ENCODE measurements at places on chromosomes 11 and 22. TPM values are rescaled to one million over a fixed set of nuclear protein-coding genes. Genes with fewer than 3 reads are reported as not detected.

Gene OOSP4B
- not detected for total RNA-seq

Gene CSNK2A3
- 0.84 TPM for total RNA-seq

Gene MRPL11
- 75.5 TPM for total RNA-seq

Gene CSTF3
- total RNA-seq = 36.3 TPM

Gene MPZL3
- 20.4 TPM for total RNA-seq

Gene NXPE1
- total RNA-seq = not detected

Data from activated CD8-positive, alpha-beta memory T cell treated with anti-CD3 and anti-CD28 coated beads, Interleukin-2, amount 10 ng/mL, durations not matched to agents 7 days and 5 days (primary cell).